ENCODE measurements at places on chromosomes 3 and 15.

DNA sequence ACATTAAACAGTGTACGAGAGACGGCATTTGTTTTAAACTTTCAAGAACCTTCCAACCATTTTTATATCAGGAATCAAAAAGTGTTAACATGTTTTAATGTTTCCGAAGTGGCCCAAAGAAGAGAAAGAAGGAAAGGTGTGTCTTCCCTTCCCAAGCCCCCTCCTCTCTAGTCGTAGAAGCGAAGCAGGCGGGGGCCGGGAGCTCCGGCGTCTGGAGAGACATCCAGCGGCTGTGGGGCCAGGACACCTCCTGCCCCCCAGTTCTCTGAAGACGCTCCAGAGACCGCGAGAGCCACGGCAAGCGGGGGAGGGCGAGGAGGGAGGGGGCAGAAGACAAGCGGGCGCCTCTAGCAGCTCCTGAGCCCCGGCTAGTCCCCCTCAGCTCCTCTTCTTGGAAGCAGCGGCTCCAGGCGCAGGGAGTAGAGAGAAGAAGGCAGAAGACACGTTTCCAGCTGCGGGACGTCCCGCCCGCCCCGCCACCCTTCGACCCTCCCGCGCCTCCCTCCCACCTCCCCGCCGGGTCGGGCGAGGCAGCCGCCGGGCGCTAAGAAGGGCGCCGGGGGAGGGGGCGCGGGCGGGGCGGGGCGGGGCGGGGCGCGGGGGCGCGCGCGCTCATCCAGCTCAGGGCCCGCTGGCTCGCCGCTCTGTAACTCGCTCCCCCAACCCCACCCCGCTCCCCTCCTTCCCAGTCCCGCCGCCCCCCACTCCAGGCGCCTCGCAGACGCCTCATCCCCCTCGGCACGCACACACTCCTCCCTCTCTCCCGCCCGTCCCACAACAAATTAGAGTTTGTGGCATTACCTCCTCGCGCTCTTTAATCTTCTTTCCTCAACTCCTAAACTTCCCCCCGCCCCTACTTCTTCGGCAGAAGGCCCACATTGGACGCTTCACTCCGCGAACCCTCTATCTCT is at the start of gene ZBTB20:
Gene ZBTB20, minus strand, starts transcription at position 871 of the 911 bp plus-strand sequence.
- peak; percentile 70 for DNase-seq

GRCh38 chr3:192947421-192947820 is 29.8 kb upstream of the MB21D2 start:
- no peak for DNase-seq

- DNase-seq = no peak
Measured at GRCh38 chr15:84702961-84703482, 12.9 kb downstream of the SEC11A start.

GRCh38 chr15:85337425-85338074 is 42.9 kb upstream of the AKAP13 start:
- DNase-seq = no peak

All from stimulated activated CD4-positive, alpha-beta T cell treated with anti-CD3 and anti-CD28 coated beads, Interleukin-4, amount 100 ng/mL, for 1 hour (primary cell).